Smooth muscle cell of bladder (primary cell): ENCODE measurements at places on chromosomes 7 and 10. TPM values are rescaled to one million over a fixed set of nuclear protein-coding genes. Genes with fewer than 3 reads are reported as not detected.

SAMD9L gene
- total RNA-seq = 6.8 and 7.3 TPM in 2 replicates

FAM237B gene
- total RNA-seq = under 0.01 TPM in 1 of 2 replicates, not detected in the other

PON1 gene
- not detected in 2 replicates for total RNA-seq

GPR15LG gene
- not detected in 2 replicates for total RNA-seq

CUBN gene
- total RNA-seq = 0.85 and 1.2 TPM in 2 replicates

TDRD1 gene
- under 0.01 and 0.83 TPM in 2 replicates for total RNA-seq

NKX1-2 gene
- total RNA-seq = not detected in 2 replicates

VWDE gene
- total RNA-seq = 0.09 TPM in 1 of 2 replicates, not detected in the other

LDB3 gene
- under 0.01 TPM in 2 replicates for total RNA-seq

ITGB8 gene
- 47.1 and 96.9 TPM in 2 replicates for total RNA-seq

OPN4 gene
- total RNA-seq = not detected in 2 replicates

TRIM74 gene
- 0.09 TPM in 1 of 2 replicates, not detected in the other for total RNA-seq

NPFFR1 gene
- under 0.01 TPM in 1 of 2 replicates, not detected in the other for total RNA-seq

ZCCHC24 gene
- total RNA-seq = 21.0 and 24.6 TPM in 2 replicates

FAM204A gene
- 36.3 and 41.3 TPM in 2 replicates for total RNA-seq

NCF1 gene
- under 0.01 and 0.09 TPM in 2 replicates for total RNA-seq

PPP1R3A gene
- total RNA-seq = 0.14 TPM in 1 of 2 replicates, not detected in the other

AGBL3 gene
- total RNA-seq = 0.71 and 1.4 TPM in 2 replicates

RBM20 gene
- total RNA-seq = under 0.01 TPM in 2 replicates

MINPP1 gene
- total RNA-seq = 32.4 and 40.0 TPM in 2 replicates

TMEM270 gene
- total RNA-seq = not detected in 2 replicates

ANKRD2 gene
- total RNA-seq = 0.71 and 1.2 TPM in 2 replicates

TRIM4 gene
- 24.5 and 34.3 TPM in 2 replicates for total RNA-seq
